ENCODE measurements at places on chromosomes 7 and 10.
A peak's percentile ranks its signal among the peaks of the same experiment; 100 is the strongest.

GRCh38 chr7:78164459-78164858, 365.9 kb downstream of the PHTF2 start:
- no peak for DNase-seq

- no peak for DNase-seq
These were observed 42.1 kb downstream of the ASB4 start for GRCh38 chr7:95527776-95528250.

DNA sequence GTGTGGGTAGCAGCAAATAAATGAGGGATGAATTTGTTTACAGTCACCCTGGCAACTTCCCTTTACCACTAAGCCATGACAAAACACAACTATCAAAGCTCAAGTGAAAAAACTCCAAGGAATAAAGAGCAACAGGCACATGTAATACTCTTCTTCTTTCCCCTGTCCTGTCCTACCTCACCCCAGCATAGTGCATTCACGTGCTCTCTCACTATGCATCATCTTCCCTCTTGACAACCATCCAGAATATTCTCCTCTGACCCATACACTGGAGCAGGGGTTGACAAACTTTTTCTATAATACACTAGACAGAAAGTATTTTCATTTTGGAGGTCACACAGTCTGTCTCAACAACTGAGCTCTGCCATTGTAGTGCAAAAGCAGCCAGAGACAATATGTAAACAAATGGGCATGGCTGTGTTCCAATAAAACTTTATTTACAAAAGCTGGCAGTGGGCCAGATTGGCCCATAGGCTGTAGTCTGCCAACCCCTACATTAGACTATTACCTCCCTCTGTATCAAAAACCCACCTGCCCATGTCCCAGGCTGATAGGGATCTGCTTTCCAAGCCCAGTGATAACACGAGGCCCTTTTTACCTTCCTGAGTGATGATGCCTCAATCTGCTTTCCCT, 354.5 kb downstream of the FGFR2 start:
- no peak for DNase-seq

GRCh38 chr10:20922451-20922850, 25.3 kb upstream of the NEBL start:
- DNase-seq: peak; percentile 88

GRCh38 chr7:35757574-35757973, 43.3 kb upstream of the SEPTIN7 start:
- DNase-seq: no peak

DNA sequence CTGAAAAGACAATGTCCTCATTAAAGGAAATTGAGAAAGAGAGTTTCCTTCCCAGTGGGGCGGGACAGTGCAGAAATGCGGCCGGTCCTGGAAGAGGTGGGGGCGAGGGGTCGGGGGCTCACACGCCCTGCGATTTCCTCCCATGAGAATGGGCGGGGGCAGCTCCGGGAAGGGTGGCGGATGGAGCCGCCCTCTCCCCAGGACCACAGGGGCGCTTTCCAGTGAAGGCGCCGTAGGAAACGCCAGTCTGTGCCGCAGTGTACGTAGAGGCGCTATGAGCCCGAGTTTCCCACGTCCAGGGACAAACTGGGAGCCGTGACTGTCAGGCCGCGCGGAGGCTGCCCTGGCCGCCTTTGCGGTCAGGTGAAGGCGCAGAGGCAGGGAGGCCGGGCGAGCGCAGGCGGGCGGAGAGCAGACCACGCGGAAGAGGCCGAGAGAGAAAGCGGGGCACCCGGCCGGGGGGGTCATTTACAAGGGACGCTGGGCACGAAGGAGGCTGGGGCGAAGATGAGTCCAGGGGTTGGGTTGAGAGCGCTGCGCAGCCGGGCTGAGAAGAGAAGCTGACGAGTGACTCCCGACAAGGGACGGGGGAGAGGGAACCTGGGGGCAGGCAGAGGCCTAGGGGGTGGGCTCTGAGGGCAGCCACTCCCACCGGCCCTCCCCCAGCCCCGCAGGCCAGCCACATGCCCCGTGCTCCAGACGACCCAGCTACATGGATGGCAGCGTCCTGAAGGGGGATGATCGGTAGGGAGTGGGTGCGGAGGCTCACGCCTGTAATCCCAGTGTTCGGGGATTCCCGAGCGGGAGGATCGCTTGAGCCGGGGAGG, 45.0 kb downstream of the ALOX5 start:
- DNase-seq: no peak

DNA sequence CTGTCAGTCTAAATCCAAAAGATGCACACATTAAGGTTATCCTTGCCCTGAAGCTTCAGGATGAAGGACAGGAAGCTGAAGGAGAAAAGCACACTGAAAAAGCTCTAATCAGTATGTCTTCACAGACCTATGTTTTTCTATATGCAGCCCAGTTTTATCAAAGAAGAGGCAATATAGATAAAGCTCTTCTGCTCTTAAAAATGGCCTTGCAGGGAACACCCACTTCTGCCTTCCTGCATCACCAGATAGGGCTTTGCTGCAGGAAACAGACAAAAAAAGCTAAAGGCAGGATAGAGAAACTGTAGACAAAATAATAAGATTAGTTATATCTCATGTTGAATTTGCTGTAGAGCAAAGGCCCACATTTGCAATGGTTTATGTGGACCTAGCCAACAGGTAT, 14.9 kb upstream of the IFIT1B start:
- no peak for DNase-seq

- DNase-seq: no peak
These were observed 20.1 kb downstream of the CCSER2 start for GRCh38 chr10:84348447-84348846.

- no peak for DNase-seq
These were observed 235.0 kb upstream of the PLPP4 start for GRCh38 chr10:120221873-120222485.

- no peak for DNase-seq
These were observed 105.3 kb downstream of the FRMD4A start for GRCh38 chr10:14225379-14225778.

GRCh38 chr10:86971232-86971991, 3.1 kb downstream of the ADIRF start:
- DNase-seq: no peak

GRCh38 chr7:23234569-23235296, 11.8 kb upstream of the GPNMB start:
- no peak for DNase-seq

DNA sequence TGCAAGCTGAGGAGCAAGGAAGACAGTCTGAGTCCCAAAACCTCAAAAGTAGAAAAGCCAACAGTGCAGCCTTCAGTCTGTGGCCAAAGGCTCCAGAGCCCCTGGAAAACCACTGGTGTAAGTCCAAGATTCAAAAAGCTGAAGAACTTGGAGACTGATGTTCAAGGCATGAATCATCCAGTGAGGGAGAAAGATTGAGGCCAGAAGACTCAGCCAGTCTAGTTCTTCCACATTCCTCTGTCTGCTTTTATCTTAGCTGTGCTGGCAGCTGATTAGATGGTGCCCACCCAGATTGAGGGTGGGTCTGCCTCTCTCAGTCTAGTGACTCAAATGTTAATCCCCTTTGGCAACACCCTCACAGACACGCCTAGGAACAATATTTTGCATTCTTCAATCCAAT, 20.1 kb upstream of the MDFIC start:
- no peak for DNase-seq

GRCh38 chr7:111112439-111112838, 21.5 kb downstream of the LRRN3 start:
- no peak for DNase-seq

DNA sequence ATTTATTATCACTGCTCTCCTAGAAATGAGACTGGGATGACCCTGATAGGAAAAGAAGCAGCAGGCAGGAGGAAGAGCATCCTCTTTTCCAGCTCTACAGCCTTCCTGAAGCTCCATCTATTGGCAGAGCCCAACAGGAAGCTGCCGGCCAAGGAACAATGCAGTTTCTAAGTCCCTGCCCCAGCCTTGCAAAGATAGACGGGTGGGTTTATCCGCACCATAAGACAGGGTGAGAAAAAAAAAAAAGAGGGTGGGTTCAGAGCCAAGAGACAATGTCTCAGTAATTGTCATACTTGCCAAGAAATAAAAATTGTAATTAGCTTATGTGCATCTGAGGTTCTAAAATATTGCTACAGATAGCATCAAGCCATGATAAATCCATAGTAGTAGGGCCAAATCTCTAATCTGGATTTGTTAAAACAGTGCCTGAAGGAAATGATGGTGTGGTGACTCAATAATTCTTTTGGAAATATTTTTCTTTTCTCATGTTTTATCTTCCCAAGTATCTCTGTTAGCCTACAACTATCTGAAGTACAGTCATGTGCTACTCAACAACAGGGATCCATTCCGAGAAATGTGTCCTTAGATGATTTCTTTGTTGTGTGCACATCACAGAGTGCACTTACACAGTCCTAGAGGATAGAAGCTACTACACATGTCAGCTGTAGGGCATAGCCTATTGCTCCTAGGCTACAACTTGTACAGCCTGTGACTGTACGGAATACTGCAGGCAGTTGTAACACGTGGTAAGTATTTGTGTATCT, 242.9 kb upstream of the CXCL12 start:
- DNase-seq: no peak

DNA sequence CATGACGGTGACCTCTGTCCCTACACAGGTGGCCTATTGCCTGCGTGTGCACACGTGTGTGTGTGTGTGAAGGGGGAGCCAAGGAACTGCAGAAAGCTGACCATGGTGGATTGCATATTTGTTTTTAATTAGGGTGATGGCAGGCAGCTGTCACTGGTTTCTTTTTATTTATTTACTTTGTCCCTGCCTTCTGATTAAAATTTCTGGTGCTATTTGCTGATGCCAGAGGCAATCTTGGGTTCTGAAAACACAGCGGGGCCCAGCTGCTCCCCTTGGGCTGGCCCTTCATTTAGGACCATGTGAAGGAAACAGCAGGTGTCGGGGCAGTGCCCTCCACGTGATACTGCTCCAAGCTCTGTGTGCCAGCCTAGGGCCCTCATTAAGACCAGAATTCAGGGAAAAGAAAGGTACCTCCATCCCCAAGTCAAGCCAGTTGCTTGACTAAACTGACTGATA, 71.3 kb upstream of the PODXL start:
- DNase-seq: no peak

DNA sequence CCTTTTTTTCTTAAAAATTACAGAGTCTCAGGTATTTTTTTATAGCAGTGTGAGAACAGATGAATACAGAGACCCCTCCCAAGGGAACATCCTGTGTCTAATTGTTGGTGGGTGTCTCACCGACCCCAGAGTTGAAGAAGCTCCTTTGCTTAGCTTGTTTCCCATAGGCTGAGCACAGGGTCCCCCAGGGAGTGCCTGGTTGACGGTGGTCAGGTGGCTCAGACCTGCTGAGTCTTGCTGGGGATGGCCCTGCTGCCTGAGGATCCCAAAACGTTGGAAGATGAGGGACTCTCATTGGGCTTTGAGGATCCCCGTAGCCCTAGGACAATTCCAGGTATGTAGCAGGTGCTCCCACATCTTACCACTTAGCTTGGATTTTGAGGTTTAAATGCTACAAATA, 19.5 kb downstream of the SCART1 start:
- DNase-seq: no peak

GRCh38 chr10:12960334-12960898, 41.1 kb downstream of the CCDC3 start:
- no peak for DNase-seq

DNA sequence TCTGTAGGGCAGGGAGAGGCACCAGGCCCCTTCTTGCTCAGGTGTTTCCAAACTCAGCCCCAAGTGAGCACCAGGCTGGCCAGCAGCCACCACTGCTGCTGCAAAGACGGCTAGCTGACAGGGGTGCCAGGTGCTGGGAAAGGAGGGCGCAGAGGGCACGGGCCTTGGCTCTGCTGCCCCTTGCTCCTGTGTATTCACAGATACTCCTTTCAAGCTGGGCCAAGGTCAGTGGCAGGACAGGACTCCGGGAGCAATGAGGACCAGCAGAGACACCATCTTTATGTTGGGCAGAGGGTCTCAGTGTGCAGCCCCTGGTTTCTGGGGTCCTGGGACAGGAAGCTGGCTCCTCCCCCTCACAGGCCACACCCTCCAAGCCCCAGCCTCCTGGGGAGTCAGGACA, 110.1 kb downstream of the SMURF1 start:
- no peak for DNase-seq
